ENCODE measurements at places on chromosomes 2 and 18.

DNA sequence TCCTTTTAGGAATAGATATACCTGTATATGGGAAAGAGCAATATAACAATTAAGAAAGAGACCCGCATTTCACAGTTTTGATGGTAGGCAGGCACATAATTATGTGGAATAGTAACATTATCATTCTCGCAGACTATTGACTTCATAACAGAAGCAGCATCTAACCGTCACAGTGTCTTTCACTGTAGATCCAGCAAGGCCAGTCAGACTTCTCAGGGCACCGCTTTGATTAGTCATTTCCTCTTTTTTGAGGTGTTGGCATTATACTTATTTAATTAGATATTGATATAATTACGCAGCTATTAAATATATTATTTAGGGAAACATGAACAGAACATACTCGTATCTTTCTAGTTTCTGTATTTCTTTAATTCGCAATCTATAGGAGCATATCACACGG, 176.4 kb downstream of the NAPG start:
- no peak for DNase-seq

DNA sequence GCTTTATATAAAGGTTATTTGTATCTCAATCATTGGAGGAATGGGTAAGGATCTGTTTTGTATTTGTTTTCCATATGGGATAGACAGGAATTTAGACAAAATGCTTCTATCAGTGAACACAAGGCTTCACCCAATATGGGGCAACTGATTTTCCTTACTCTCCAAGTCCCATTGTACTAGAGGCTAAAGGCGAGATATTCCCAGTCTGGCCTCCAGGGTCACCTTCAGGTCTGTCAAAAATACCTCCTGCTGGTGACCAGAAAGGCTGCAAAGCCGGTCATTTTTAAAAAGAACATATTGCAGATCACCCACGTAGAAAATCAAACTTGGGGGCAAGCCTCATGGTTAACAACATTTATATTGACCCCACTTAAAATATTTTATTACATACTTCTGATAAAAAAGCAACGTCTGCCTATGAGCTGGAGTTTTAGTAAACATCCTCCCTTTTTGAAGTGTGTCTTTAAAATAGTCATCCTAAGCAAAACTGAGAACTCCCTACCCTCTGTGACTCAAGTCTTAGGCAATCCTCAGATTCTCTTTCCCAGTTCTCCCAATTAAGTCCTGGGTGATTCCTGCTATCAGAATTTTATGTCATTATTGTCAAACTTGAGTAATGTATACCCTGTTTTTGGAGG, 276.6 kb downstream of the MREG start:
- no peak for DNase-seq

DNA sequence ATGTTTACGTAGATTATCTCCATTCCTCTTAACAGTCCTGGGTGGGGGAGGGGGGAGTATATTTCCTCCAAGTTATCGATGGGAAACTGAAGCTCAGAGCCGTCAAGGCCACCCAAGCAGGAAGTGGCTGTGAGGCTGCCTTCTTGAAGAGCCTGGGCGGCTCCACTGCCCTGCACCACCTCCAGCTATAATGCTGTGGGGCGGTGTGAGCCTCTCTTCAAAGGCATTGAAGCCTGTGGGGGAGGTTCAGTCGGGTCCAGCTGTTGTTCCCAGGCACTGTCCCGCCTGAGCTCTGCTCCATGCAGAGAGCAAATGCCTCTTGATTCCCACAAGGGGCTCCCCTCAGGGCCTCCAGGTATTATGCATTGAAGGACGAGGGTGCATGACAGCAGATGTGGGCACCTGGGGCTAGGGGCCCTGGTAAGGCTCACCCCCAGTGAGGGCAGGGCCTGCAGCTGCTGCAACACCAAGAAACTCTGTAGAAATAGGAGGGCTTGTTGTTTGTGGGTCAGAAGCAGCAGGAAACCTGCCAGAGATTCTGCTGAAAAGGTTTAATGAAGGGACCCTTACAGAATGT, 29.5 kb upstream of the LAPTM4A start:
- DNase-seq, result no peak

DNA sequence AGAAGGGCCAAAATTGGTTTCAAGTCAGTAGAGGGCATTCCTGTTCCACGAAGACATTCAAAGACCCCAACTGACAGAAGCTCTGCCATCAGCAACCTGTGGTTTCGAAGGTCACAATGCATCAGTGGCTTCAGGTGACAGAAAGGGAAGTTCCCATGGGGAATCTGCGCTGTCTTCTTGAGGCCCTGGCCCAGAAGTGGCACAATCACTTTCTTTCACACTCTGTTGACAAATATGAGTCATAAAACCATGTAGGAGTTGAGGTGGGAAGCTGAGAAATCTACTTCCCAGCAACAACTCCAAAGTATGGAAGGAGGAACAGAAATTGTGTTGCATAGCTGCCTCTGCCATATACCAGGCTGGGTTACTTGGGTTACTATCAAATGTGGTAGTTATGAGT, 621.1 kb upstream of the FANCL start:
- DNase-seq, result no peak

- DNase-seq, result no peak
Measured at GRCh38 chr2:105774781-105775337, 30.1 kb downstream of the NCK2 start.

- no peak for DNase-seq
Measured at GRCh38 chr2:13193900-13194299, 477.2 kb downstream of the TRIB2 start.

GRCh38 chr18:58863539-58864145, 1.0 kb upstream of the ZNF532 start:
- DNase-seq, result no peak

DNA sequence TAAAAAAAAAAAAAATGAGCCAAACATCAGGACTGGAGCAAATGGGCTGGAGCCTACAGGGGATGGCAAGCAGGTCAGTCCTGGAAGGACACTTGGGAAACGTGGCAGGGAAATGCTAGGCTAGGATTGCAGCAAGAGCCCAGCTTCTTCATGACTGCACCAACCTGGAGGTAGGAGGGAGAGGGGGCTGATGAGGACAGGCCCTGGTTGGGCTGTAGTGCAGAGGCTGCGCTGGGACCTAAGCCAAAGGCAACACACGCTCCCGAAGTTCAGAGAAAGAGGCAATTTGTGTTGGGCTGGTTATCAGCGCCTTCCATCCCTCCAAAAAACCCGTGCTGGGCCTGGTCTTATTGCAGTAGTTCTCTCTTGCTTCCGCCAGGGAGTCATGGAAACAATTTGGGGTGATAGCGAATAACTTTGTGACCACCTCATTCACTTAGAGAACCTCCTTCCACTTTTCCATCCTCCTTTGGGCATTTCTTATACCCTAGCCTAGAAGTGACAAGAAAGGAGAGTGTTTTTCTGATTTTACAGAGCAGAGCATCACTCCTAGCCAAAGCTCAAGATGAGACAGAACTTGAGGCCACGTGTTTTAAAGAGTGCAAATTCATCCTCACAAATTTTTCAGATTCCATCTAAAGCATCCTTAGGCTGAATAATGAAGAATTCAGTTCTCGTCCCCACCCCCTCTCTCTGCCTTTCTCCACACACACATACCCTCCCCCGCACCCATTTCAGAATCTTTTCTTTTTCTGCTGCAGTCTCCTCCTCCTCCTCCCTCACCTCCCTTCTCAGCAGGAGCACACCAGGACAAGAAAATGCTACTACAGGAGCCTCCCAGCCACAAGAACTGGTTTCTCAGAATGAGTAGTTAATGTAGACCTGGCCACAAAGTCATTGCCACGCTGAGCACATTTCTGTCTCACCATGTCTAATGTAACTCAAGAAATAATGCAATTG, 82.5 kb upstream of the STPG4 start:
- no peak for DNase-seq

- DNase-seq, result no peak
Measured at GRCh38 chr2:149075105-149075504, 36.6 kb downstream of the LYPD6B start.

DNA sequence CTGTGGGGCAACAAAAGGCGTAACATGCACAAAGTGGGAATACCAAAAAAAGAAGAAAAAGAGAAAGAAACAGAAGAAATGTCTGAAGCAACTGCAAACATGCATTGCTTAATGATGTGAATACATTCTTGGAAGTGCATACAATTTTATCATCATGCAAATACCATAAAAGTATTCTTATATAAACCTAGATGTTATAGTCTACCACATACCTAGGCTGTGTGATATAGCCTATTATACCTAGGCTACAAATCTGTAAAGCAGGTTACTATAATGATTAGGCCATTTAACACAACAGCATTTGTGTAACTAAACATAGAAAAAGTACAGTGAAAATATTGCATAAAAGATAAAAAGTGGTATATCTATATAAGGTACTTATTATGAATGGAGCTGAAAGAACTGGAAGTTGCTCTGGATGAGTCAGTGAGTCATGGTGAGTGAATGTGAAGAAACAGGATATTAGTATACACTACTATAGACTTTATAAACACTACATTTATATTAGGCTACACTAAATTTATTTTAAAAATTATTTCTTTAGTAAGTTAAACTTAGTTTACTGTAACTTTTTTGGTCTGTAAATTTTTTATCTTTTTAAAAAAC, 319.4 kb upstream of the KCNH7 start:
- no peak for DNase-seq

- DNase-seq, result no peak
Measured at GRCh38 chr2:61670591-61671501, 132.7 kb upstream of the XPO1 start.
